ENCODE measurements at places on chromosomes 5 and 9. TPM values are rescaled to one million over a fixed set of nuclear protein-coding genes. Genes with fewer than 3 reads are reported as not detected.

- DNase-seq = no peak
- no peak overlapping the region for H3K4me3 ChIP-seq
- no peak overlapping the region for H3K27ac ChIP-seq
- peaks cover 43% of the 10 kb centered on the region for H3K36me3 ChIP-seq
Measured at GRCh38 chr5:72308853-72309191, 11.2 kb downstream of the MRPS27 start.

DNA sequence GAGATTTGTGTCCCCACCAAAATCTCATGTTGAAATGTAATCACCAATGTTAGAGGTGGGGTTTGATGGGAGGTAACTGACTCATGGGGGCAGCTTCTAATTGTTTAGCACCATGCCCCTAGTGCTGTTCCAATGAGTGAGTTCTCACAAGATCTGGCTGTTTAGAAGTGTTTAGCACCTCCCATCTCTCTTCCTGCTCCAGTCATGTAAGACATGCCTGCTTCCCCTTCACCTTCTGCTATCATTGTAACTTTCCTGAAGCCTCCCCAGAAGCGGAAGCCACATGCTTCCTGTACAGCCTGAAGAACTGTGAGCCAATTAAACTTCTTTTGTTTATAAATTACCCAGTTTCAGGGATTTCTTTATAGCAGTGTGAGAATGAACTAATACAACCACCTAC, 170.5 kb downstream of the NDUFS4 start:
- no peak for DNase-seq
- no peaks in the 10 kb centered on the region for H3K36me3 ChIP-seq
- H3K4me1 ChIP-seq = no peaks in the 10 kb centered on the region
- H3K27me3 ChIP-seq = no peaks in the 10 kb centered on the region

- no peak for DNase-seq
- no peak overlapping the region for H3K4me3 ChIP-seq
- no peaks in the 10 kb centered on the region for H3K4me1 ChIP-seq
- no peaks in the 10 kb centered on the region for H3K27me3 ChIP-seq
- no peaks in the 10 kb centered on the region for H3K36me3 ChIP-seq
Measured at GRCh38 chr5:2257326-2258244, 374.9 kb upstream of the IRX4 start.

The GAS1 gene
- total RNA-seq = 17.3 TPM

DNA sequence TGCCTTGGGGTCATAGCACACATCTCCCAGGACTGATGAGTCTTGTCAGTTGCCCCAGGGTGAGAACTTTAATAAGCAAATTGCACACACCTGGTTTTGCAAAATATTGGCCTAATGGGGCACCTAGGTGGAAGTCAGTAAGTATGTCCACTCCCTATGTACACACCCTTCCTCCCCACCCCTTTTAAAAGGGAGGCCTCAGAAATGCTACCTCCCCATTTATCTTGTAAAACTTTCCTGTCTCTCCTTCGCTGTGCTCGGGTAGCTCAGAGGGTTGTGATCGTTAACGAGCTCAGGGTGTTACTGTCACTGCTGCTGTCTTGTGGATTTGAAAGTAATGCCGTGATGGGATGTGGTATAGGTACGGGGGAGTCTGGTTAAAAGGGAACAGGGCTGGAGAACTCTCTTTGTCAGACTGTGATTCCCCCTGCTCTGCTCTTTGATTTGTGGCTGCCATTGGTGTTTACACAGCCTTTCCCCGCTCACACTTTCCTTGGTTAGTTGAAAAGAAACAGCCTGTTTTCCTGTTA, 26.2 kb downstream of the ZNF462 start:
- H3K4me3 ChIP-seq = no peak overlapping the region
- no peak overlapping the region for H3K27ac ChIP-seq
- H3K36me3 ChIP-seq = no peaks in the 10 kb centered on the region
- peaks cover 16% of the 10 kb centered on the region for H3K4me1 ChIP-seq
- no peaks in the 10 kb centered on the region for H3K27me3 ChIP-seq
- DNase-seq = no peak
